ENCODE measurements at places on chromosomes 4 and X.
A peak's percentile ranks its signal among the peaks of the same experiment; 100 is the strongest.

GRCh38 chr4:6873792-6874461 lies 35.7 kb upstream of the TBC1D14 start:
- DNase-seq = peak; percentile 83

DNA sequence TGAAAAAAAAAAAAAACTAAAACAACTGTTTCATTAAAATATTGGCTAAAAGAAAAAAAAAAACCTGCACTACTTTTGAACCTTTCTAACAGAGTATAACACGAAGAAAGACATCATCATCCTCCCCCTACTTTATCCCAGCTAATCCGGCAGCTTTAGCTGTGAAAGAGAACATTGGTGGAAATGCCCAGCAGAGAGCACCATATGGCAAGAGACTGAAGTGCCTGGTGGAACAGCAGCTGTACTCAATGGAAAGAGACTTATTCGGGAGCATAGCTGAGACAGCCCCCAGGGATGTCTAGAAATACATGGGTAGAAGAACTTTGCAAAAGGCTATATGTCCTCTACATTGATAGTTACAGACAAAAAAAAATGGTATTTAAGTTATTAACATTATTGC lies 30.3 kb downstream of the STPG2 start:
- DNase-seq = no peak

DNA sequence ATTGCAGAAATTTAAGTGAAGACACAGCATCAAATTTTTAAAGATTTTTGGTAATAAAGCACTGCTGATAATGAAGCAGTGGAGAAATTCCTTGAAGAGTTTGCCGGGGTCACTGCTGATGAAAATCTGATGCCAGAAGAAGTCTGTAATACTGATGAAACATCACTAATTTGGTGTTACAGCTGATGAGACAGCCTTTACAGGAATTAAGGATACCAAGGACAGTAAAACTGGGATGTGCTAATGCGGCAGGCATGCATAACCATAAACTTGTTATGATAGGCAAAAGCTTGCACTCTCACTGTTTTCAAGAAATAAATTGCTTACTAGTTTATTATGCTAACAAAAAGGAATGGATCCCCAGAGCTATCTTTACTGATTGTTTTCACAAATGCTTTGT lies 52.9 kb upstream of the VEGFC start:
- DNase-seq = no peak

DNA sequence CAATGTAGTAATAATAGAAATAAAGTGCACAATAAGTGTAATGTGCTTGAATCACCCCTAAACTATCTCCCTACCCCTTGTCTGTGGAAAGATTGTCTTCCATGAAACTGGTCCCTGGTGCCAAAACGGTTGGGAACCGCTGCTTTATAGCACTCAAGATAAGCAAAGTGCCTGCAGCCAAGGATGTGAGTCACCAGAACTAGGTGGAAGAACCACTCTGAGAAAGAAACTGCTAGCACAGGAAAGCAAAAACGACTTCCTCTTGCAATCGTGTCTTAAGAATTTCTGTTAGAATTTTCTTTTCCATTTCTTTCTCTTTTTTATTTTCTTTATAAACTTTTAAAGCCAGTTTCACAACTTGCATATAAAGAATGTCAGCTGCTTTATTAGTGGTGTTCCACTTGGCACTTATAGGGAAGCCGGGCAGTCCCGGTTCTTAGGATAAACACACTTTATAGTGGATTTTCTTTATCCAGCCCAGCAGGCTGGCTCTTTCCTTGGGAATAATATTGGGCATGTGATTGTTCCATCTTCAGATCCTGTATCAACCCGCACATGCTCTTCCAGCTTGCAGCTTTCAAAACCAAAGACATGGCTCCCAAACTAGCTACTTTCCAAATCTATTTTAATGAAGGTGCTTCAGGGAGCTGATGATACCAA lies 32.3 kb upstream of the CXCL8 start:
- no peak for DNase-seq

- DNase-seq = no peak
Measured at GRCh38 chrX:102129473-102129872, 4.0 kb downstream of the TCEAL2 start.

GRCh38 chr4:113539408-113539807 lies 222.1 kb downstream of the CAMK2D start:
- DNase-seq = no peak

DNA sequence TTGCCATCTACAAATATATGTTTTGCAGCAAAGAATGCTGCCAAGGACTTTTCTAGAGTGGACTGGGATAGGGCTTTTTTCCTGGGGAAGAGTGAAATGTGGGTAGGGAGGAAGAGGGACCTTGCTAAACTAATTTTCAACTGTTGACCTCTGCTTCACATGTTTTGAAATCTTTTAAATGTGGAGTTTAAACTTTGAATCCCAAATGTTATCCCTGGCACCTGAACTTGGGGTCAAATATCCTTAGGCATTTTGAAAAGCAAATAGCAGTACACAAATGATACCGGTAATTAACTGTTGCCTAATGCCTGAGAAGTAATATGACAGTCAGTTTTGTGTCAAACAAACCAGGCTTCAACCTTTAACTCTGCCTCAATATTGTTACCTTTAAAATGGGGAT lies 7.3 kb upstream of the AR start:
- DNase-seq = no peak

- no peak for DNase-seq
Measured at GRCh38 chrX:24099394-24099793, 44.6 kb downstream of the EIF2S3 start.

Data from activated CD8-positive, alpha-beta memory T cell treated with anti-CD3 and anti-CD28 coated beads, Interleukin-2, amount 50 U/mL, for 4 hours (primary cell).